ENCODE measurements at places on chromosomes 13 and 19. TPM values are rescaled to one million over a fixed set of nuclear protein-coding genes. Genes with fewer than 3 reads are reported as not detected.

RASAL3 gene
- total RNA-seq = 157 TPM

- H3K4me3 ChIP-seq = no peak overlapping the region
- H3K27me3 ChIP-seq = no peaks in the 10 kb centered on the region
- H3K36me3 ChIP-seq = no peaks in the 10 kb centered on the region
- no peak overlapping the region for H3K27ac ChIP-seq
These were observed 232.9 kb upstream of the STARD13 start for GRCh38 chr13:33518452-33518851.

DNA sequence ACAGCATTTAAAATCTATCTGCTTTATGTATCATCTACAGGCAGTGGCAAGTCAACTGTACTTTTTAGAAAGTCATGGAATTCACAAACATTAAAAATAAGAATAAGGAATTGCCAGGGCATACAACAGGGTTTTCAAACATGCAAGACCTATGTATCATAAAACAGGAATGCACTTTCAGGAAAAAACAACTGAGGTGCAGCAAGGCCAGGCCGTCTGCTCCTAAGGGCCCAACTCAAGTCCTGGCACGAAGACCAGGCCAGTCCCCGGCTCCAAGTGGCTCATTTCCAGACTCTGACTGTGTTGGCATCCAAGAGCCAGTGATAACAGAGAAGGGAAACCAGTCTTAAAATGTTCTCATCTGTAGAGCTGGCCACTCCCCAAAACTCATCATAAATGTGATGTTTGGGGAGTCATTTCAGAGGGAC is 7.1 kb downstream of the RFX2 start:
- no peak overlapping the region for H3K4me3 ChIP-seq
- H3K27me3 ChIP-seq = peaks cover 4% of the 10 kb centered on the region
- peaks cover 4% of the 10 kb centered on the region for H3K4me1 ChIP-seq
- no peak for DNase-seq
- no peaks in the 10 kb centered on the region for H3K36me3 ChIP-seq

GRCh38 chr19:16623066-16623465 is 4.9 kb downstream of the MED26 start:
- H3K27ac ChIP-seq = no peak overlapping the region
- H3K4me3 ChIP-seq = no peak overlapping the region
- H3K27me3 ChIP-seq = no peaks in the 10 kb centered on the region
- H3K4me1 ChIP-seq = peaks cover 14% of the 10 kb centered on the region

DNA sequence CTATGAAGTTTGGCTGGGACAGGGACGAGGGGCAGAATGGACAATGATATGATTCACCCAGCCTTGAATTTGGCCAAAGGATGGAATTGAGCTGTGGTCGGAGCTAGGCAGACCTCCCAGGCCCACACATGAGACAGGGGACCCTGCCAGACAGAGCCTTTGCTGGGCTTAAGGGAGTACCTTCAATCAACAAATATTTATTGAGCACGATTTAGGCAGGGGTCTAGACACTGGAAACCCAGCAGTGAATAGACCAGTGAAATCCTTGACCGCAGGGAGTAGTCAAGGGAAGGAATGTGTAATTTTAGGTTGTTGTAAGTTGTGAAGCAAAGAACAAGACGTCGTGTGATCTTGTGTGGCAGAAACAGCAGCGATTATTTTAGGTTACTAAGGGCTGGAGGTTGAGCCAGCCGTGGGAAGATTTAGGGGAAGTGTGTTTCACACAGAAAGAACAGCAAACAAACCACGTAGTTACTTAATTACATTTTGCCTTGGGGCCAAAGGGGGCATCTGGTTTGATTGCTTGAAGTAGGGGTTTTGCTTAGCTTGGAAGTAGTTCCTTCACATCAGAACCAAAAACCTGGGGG is 16.9 kb upstream of the AP1M2 start:
- H3K36me3 ChIP-seq = no peaks in the 10 kb centered on the region
- peak; percentile 67 for DNase-seq
- peak overlapping the region; percentile 92 for H3K4me3 ChIP-seq
- H3K27me3 ChIP-seq = no peaks in the 10 kb centered on the region
- H3K4me1 ChIP-seq = peaks cover 15% of the 10 kb centered on the region

DNA sequence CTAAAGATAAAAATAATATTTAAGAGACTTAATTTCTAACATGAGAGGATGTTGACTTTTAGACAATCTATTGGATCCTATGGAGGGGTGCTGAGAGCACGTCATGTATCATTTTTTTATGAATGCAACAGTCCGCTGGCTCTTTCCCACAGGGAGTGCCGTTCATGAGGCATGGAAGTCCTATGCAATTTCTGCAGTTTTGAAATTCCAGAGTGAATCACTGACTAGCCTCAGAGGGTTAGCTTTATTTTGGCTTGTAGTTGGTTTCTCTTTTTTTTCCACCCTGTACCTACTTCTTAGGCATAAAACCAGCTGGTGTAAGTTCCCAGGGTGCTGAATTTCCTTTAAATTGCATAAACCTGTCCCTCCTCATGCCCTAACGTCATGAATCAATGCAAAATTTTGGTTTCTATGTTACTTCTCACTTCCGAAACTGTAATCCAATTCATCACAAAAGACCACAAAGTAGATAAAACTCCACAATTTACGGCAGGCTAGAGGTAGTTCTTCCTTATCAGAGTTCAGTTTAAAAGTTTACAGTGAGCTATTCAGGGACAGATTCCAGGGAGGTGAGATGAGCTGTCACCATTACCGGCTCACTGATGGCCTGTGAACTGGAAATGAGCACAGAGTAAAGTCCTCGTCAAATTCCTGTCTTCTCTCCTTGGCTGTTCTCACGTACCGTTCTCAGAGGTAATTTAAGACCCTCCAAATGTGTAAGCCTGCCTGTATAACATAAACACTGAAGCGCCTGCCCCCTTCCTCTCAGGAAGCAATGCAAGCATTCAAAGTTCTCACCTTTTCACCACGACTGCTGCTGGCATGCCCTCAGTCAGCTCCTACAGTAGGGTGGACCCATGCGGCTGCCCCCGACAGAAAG is 216.6 kb upstream of the SLC10A2 start:
- no peak overlapping the region for H3K27ac ChIP-seq
- no peaks in the 10 kb centered on the region for H3K36me3 ChIP-seq
- DNase-seq = no peak
- H3K27me3 ChIP-seq = no peaks in the 10 kb centered on the region
- H3K4me1 ChIP-seq = no peaks in the 10 kb centered on the region

- no peak overlapping the region for H3K4me3 ChIP-seq
- DNase-seq = no peak
- H3K36me3 ChIP-seq = no peaks in the 10 kb centered on the region
- H3K27ac ChIP-seq = no peak overlapping the region
- no peaks in the 10 kb centered on the region for H3K27me3 ChIP-seq
- no peaks in the 10 kb centered on the region for H3K4me1 ChIP-seq
These were observed 18.9 kb upstream of the ZNRF4 start for GRCh38 chr19:5436106-5436947.

DNA sequence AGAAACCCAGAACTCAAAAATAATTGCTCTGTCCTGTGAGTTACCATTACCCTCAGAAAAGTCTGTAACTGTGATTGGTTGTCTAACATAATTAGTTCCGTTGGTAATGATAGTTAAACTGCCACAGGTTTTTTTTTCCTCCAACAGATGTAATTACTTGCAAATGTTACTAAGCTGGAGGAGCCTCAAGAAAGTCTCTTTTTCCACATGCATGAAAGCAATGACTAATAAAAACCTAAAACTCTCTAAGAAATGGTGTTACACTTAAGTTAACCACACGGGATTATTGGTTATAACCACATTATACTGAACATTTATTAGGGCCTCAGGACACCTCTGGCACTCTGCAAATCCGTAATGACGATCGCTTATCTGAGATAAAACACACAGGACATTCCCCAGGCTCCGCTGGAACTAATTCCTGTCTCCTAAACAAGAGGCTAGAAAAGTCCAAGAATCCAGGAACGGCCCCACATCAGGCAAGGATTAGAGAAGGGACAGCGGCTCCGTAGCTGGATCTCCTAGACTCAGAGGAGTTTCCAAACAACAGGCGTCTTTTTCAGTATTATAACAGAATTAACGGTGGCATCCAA is 753 bp downstream of the ZNF235 start:
- H3K27ac ChIP-seq = peak overlapping the region; percentile 65
- H3K36me3 ChIP-seq = peaks cover 8% of the 10 kb centered on the region
- no peaks in the 10 kb centered on the region for H3K27me3 ChIP-seq

DNA sequence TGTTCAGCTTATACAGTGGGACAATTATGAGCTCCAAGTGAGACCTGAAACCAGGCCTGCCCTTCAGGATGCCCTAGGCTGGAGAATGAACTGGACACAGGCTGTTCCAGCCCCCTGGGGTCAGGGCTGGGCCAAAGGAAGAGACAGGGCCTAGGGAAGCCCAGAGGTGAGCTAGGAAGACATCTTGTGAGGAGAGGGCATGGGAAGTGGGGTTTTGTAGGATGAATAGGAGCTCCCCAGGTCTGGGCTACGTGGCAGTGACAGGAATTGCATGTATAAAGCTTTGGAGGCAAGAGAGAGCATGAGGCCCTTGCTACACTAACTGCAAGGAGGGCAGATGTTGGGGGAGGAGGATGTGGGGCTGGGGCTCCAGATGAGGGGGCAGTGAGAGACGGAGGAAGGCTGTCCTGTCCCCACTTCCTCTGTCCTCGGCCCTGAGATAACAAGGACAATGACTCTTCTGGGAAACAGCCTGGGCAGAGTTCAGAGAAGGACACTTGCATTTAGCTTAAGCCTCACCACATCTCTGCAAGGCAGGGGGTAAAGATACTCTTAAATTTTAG is 1.5 kb upstream of the TBXA2R start:
- no peak overlapping the region for H3K27ac ChIP-seq
- H3K36me3 ChIP-seq = no peaks in the 10 kb centered on the region
- H3K27me3 ChIP-seq = no peaks in the 10 kb centered on the region
- no peak for DNase-seq
- peaks cover 22% of the 10 kb centered on the region for H3K4me1 ChIP-seq

TEX101 gene
- total RNA-seq = not detected

DNA sequence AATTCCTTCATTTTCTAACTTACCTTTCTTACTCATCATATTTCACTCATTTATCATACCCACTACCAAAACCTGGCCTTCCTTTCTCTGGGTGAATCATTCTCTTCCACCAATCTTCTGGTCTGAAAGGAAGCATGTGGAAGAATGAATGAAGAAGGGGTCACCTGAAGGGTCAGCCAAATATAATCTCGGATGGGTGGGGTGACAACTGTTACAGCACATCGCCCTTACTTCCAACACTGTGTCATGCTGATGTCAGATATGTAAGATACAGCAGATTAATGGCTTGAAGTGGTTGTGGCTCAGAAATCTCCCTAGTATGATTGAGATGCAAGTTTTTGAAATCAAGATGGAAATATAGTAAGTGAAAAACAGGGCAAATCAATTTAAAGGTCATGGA is 401.7 kb upstream of the HTR2A start:
- no peak for DNase-seq
- H3K4me1 ChIP-seq = no peaks in the 10 kb centered on the region
- H3K4me3 ChIP-seq = no peak overlapping the region
- no peaks in the 10 kb centered on the region for H3K27me3 ChIP-seq

DNA sequence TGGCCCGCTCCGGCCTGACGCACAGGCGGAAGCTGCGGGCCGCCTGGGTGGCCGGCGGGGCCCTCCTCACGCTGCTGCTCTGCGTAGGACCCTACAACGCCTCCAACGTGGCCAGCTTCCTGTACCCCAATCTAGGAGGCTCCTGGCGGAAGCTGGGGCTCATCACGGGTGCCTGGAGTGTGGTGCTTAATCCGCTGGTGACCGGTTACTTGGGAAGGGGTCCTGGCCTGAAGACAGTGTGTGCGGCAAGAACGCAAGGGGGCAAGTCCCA is 4.4 kb downstream of the FFAR1 start:
- H3K4me1 ChIP-seq = peaks cover 9% of the 10 kb centered on the region

- no peak for DNase-seq
- no peaks in the 10 kb centered on the region for H3K27me3 ChIP-seq
- no peak overlapping the region for H3K4me3 ChIP-seq
- no peak overlapping the region for H3K27ac ChIP-seq
- H3K4me1 ChIP-seq = peaks cover 11% of the 10 kb centered on the region
- peaks cover 37% of the 10 kb centered on the region for H3K36me3 ChIP-seq
These were observed 5.8 kb downstream of the ZNF444 start for GRCh38 chr19:56146904-56147303.

DNA sequence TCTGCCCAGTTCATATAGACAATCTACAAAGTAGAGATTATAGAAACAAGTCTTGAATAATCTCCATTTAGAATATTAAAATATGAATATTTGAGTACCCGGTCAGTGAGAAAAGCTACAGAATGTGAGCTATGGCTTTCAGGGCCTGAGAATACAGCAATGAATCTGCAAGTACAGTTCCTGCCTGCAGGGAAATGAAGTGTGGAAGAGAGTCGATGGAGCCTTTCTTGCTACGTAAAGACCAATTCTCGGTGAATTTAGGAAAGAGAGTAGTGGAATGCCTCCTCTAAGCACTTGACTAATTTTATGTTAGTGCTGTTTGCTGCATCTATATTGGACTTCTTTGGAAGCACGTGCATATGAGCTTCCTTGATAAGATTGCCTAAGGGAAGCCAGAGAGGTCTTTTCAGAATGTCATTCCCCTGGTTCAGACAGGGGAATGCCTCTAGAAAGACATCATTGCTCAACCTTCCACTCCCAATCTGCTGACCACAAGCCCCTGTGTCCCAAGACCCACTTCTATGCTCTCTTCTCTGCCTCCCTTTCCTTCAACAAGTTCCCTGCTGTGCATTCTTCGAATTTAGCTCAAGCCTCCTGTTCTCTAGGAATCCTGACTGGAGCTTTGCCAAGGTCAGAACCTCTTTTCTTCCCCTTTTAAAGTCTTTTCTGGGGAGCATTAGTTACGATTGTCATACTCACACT is 41.9 kb downstream of the GPC6 start:
- H3K27me3 ChIP-seq = no peaks in the 10 kb centered on the region
- H3K27ac ChIP-seq = no peak overlapping the region
- no peaks in the 10 kb centered on the region for H3K36me3 ChIP-seq
- no peaks in the 10 kb centered on the region for H3K4me1 ChIP-seq
- DNase-seq = no peak
